ENCODE measurements at places on chromosomes 2 and 18.

GRCh38 chr2:111160758-111161157 lies 40.0 kb downstream of the BCL2L11 start:
- no peak for DNase-seq

GRCh38 chr2:188881434-188881833 lies 92.7 kb upstream of the COL3A1 start:
- DNase-seq = no peak

DNA sequence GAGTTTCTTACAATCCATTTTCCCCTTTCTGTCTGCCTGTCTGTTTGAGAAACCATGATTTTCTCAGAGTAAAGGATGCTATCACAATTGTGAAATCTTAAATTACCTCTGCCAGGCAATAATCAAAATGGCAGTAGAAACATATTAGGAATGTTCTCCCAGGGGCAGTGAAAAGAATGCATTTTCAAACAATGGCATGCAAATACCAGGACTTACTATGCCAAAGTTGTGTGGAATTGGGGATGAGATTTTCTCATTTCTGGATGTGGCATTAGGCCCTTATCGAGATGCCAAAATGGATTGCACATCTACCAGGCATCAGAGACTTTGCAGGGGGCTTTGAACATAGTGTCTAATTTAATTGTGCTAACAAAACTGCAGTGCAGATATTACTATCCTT lies 821.4 kb downstream of the RNF144A start:
- no peak for DNase-seq

- no peak for DNase-seq
Measured at GRCh38 chr2:219460424-219460926, 25.8 kb downstream of the SPEG start.

GRCh38 chr18:3624935-3625741 lies 175.2 kb downstream of the TGIF1 start:
- peak; percentile 41 for DNase-seq

DNA sequence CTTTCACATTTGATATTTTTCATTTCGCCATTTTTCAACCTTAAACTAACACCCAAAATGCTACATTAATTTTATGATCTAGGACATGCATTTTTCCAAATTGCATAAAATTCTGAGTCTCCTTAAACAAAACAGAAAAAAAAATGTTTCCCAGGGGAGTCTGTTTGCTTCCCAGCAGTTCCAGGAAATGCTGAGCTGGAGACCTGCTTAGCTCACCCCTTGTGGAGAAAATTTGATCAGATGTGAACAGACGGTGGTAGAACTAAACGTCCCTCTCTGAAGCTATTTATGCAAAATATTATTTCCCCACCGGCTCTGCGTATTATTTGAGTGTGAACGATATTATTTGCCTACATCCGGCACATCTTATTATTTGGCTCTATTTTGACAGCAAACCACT lies 74.9 kb upstream of the AGAP1 start:
- DNase-seq = no peak

GRCh38 chr2:40087434-40087833 lies 308.4 kb upstream of the THUMPD2 start:
- DNase-seq = no peak

DNA sequence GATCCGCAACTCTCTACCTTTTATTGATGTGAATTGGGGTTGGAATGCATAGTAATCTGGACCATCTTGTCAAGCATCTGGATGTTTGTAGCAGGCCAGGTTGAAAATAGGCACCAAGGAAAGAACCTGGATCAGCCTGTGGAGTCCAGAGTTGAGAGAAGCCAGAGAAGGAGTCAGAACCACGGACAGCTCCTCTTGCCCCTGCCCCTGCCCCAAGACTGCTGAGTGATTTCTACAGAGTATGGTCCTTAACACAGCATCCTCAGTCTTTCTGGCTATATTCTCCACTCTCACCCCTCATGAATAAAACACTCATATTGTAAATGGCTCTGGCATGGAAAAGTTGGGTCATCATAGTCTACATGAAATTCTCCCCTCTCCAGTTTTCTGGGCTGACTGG lies 154.6 kb downstream of the LOXHD1 start:
- DNase-seq = no peak

DNA sequence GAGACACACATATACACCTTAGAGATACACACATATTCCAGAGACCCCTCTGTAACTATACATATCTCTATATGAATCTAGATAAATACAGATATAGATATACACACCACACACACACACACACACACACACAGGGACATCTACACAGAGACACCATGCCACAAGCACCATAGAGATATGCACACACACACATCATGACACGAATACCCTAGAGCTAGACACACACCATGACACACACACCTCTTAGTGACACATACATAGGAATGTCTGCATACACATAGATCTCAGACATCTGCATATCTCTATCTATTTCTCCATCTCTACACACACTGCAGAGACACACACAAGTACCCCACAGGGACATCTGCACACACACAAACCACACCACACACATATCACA lies 270.0 kb downstream of the CYRIA start:
- DNase-seq = no peak

- no peak for DNase-seq
Measured at GRCh38 chr2:30920511-30920910, 113.3 kb upstream of the CAPN13 start.

- no peak for DNase-seq
Measured at GRCh38 chr2:46018773-46019591, 278.2 kb upstream of the EPAS1 start.

- no peak for DNase-seq
Measured at GRCh38 chr2:100052650-100053049, 89.7 kb downstream of the AFF3 start.

DNA sequence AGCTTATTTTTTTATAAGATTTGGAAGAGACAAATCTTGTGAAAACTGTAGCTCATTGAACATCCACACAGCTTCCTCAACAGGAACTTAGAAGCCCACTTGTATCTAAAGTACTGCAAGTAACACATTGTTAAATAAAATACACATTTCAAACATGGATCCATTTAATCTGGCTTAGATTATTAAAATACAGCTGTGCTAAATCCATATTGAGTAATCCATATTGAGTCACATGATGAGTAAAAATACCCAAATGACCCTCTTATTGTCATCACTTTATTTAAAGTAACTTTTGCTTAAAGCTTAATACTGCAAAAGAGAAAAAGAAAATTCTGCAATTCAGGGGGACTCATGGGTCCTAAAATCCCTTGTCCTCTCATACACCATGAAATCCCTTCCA lies 133.3 kb downstream of the OSR1 start:
- no peak for DNase-seq

DNA sequence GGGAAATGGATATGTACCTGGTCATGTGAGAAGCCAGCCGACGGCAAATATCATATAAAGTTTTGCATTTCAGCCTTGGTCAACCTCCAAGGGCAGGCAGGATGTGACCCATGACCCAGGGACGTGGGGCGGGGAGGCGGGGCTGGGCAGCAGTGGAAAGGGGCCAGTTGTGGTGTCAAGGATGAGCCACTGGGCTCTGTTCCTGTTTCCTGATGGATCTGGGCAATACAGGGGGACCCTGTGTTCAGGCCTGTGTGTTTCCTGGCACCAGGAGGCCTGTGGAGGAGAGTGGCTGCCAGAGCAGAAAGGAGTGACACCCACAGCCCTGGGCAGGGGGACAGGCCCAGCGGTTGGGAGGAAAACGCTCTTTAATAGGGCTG lies 106.9 kb downstream of the GATA6 start:
- no peak for DNase-seq

Measured in stimulated activated CD4-positive, alpha-beta T cell treated with anti-CD3 and anti-CD28 coated beads, Interleukin-1b, Interleukin-23, amount 100 ng/mL, for 1 hour (primary cell).